ENCODE measurements at places on chromosomes 3 and 15.

- DNase-seq: no peak
Measured at GRCh38 chr15:31444844-31445243, 118.2 kb downstream of the KLF13 start.

GRCh38 chr3:155325263-155325835 is 31.9 kb upstream of the STRIT1 start:
- DNase-seq: no peak

DNA sequence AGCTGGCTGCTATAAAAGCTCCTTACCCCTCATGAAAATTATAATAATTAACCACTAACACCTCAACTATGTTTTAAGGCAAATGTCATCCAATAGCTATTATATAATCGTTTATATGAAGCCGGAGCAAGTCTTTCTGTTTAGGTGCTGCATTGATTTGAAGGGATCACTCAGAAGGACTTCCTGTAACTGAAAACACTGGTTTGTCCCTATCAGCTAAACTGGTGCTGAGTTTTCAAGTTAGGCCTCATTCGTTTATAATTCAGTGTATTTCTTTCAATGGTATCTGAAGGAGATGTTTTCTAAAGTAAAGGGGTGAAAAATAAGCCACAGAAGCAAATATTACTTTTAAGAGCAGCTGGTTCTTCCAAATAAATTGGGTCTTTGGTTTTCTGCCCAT is 14.2 kb downstream of the MEIS2 start:
- DNase-seq: no peak

- DNase-seq: peak; percentile 78
Measured at GRCh38 chr3:14210290-14210688, 31.7 kb downstream of the LSM3 start.

- peak; percentile 5 for DNase-seq
Measured at GRCh38 chr3:14784087-14784681, 34.6 kb upstream of the FGD5 start.

DNA sequence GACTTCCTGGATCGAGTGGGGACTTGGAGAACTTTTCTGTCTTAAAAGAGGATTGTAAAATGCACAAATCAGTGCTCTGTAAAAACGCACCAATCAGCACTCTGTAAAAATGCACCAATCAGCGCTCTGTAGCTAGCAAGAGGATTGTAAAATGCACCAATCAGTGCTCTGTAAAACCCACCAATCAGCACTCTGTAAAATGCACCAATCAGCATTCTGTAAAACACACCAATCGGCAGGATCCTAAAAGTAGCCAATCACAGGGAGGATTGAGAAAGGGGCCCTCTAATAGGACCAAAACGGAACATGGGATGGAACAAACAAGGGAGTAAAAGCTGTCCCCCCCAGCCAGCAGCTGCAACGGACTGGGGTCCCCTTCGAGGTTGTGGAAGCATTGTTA is 587.4 kb upstream of the ALCAM start:
- no peak for DNase-seq

DNA sequence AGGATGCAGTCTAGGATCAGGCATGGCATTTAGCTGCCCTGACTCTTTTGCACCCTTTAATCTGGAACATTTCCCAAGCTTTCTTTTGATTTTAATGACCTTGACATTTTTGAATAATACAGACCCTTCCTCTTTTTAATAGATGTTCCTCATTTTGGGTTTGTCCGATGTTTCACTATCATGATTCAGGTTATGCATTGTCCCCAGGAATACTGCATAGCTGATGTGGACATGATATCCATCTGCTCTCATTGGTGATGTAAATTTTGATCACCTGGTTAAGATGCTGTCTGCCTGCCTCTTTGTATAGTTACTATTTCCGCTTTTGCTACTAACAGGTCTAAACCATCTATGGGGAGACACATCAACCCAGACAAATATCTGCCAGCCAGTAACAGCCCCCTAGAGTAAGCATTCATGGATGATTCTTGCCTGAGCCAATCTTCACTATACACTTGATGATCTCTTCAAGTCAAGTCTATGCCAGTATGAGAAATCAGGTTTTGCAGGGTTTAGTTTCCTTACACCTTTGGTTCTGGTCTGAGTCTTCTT is 50.6 kb upstream of the ULK4 start:
- no peak for DNase-seq

GRCh38 chr15:99371180-99372103 is 120.2 kb downstream of the LRRC28 start:
- DNase-seq: peak; percentile 2

- peak; percentile 37 for DNase-seq
Measured at GRCh38 chr3:155243512-155243921, 50.0 kb downstream of the STRIT1 start.

DNA sequence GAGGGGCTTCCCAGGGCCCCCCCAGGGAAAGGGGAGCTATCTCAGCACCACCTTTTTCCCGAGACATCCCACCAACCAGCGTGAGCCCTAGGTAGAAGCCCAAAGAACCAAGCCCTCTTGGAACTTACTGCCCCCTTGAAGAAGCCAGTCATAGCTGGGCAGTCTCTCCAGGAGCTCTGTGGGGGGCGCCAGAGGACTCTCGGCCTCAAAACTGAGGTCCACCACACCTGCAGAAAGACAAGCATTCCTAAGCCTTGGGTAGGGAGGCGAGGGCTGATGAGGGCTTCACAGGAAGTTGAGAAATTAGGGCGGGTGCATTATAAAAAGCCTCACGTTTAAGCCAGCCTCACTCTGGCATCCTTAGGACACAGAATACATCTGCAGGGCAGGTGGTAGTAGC is 9.0 kb downstream of the SSUH2 start:
- no peak for DNase-seq

GRCh38 chr15:29522373-29523276 is 253.0 kb upstream of the NSMCE3 start:
- DNase-seq: no peak

- no peak for DNase-seq
Measured at GRCh38 chr3:169913323-169913722, 2.0 kb downstream of the SAMD7 start.

DNA sequence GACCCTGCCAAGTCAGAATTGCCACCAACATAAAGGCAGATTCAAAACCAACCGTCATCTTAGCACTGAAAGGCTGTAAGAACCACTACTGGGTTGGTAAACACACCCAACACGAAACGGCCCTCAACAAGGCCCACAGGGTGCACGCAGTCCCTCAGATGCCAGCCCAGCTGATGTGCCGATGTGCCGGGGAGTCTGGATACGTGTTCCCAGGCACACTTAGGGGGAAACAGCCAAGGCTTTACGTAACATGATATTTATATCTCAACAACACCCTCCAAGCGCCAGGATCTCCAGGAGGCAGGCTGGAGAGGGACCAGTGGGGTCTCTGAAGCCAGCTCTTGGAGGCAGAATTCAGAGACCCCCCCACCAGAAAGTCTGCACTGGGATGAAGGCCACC is 14.2 kb downstream of the POC1A start:
- no peak for DNase-seq

DNA sequence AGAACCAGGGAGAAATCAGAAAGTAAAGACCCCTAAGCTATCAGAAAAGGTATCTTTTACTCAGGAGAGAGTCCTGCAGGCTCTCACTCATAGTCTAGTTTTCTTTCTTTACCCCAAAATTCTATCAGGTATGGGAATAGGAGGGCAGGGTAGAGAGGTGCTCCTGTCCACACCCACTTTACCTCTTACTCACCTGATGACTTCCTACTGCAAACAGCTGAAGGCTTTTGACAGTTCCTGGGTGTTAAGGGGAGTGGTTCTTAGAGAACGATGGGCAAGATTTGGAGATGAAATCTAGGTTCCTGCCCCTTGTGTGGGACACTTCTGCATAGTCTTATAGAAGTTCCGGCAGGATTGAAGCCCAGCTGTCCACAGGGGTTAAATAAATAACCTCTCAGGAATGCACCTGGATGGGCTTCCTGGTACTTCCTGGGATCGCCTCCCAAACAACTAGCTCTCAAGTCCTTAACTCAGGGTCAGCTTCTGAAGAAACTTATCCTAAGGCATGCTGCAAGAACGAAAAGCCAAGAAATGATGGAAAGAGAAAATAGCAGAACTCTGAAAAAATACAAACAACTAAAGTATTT is 10.8 kb upstream of the TNFAIP8L3 start:
- DNase-seq: no peak

- peak; percentile 66 for DNase-seq
Measured at GRCh38 chr3:113287803-113288648, 76.7 kb downstream of the BOC start.

DNA sequence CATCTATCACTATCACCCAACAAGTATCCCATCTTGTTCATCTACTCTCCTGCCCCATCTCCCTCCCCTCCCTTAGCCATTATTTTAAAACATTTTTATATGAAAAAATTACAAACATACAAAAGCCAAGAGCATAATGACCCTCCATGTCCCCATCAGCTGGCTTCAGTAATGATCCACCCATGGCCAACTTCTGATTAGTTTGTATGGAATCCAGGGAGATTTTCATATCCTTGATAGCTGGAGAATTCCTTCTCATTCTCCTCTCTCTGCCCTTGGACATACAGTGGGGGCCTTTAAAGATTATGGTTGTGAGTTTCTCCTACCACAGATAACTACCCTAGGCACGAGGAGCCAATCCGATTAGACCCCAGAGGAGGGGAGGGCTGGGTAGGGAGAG is 40.2 kb downstream of the IRAK2 start:
- peak; percentile 33 for DNase-seq

DNA sequence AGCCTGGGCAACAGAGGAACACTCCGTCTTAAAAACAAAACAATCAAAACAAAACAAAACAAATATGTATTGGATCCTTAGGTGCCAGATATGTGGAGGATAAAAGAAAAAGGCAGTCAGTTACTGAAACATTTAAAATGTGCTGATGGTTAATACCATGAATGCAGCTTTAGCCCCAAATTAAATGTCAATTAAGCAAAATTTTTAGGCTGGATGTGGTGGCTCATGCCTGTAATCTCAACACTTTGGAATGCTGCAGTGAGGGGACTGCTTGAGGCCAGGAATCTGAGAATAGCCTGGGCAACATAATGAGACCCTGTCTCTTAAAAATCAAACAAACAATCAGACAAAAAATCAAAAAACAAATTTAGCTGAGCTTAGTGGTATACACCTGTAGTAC is 8.5 kb upstream of the CHMP2B start:
- DNase-seq: peak; percentile 38

- DNase-seq: peak; percentile 82
Measured at GRCh38 chr15:78047761-78048627, 29.5 kb downstream of the TBC1D2B start.

- no peak for DNase-seq
Measured at GRCh38 chr15:90200534-90201129, 498 bp upstream of the SEMA4B start.

- peak; percentile 40 for DNase-seq
Measured at GRCh38 chr3:11154953-11155325, 646 bp downstream of the HRH1 start.

DNA sequence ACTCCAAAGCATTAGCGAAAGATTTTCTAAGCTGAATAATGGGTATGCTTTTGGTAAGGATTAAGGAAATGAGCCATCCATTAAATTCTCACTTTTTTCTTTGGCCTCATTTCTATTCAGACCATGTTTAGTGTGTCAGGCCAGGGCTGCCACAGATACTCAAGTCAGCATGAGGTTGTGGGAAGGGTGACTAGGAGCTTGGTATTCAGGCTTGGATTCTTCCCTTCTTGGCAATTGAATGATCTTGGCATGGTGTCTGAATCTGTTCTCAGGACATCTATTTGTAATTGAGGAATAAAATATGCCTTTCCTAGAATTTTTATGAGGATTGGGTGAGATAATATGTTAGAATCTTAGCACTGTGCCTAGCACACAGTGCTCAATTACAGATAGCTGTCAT is 11.2 kb downstream of the CCNB2 start:
- DNase-seq: no peak

GRCh38 chr3:188471723-188472122 is 317.8 kb downstream of the LPP start:
- no peak for DNase-seq

- DNase-seq: no peak
Measured at GRCh38 chr15:91072161-91072560, 27.9 kb upstream of the SV2B start.

DNA sequence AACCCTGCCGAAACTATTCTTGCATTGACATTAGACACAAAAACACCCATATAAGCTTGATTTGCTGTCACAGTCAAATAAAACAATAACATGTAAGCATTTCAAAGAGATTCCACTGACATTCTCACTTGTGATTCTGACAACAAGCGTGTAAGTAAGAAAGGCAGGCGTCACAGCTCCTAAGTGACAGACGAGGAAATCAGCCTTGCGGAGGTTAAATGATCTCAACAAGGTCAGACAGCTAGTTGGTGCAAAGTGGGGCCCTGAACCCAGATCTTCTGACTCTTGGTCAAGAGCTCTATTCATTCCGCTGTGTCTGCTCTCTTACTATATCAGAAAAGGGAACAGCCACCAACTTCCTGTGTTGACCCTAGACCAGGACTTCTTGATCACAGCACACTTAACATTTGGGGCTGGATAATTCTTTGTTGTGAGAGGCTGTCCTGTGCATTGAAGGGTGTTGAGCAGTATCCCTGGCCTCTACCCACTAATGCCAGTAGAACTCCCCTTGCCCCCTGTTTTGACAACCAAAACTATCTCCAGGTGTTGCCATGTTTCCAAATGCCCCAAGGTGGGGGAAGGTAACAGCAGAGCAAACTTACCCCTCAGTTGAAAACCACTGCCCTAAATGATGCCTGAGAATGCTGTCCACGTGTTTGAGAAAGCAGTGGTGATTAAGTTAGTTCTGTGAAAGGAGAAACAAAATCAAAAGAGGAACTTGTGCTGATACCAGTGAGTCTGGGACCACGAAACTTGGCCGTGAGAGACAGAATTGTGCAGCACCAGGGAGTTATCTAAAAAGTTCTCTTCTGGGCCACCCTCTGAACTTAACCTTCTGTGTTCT is 86.1 kb downstream of the LIPC start:
- no peak for DNase-seq

GRCh38 chr15:60704129-60704528 is 225.2 kb upstream of the ICE2 start:
- no peak for DNase-seq

GRCh38 chr3:177563792-177564191 is 366.5 kb upstream of the TBL1XR1 start:
- DNase-seq: no peak

DNA sequence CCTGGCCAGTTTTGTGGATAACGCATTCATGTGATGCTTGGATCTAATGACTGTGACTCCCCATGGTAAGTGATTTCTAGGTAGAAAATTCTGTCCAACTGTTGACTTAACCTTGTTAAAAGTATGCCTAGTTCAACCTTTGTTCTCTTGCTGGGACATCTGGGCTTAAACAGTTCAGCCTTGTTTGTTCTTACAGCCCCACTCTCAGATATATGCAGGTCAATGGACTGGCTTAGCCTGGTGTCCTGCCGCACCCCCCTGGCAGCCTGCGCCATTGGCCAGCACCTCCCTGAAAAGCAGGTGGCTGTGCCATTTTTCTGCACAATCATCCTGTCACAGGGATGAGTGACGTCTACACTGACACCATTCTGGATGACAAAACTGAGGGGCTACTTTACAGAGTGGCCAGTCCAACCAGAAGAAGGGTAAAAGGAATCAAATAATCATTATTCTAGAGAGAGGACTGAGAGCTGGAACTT is 244.7 kb upstream of the ONECUT1 start:
- no peak for DNase-seq

DNA sequence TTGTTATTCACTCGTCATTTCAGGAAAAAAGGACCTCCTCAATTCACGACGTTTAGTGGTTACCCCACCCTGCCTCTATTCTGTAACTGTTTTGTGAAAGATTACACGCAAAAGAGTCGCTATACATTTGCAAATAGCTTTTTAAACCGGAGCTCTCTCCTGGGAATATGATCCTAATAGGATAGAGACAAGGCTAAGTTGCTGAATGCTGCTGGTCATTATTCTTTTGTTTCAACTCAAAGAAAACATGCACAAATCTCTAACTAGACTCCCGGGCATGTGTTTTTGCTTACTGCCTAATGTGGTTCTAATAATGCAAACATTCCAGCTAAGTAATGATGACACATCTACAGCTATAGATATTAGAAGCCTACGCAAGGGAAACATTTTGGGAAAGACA is 214.6 kb upstream of the MDFIC2 start:
- DNase-seq: peak; percentile 92

All from fibroblast of skin of right biceps (primary cell).